ENCODE measurements at places on chromosomes 4 and X.

- DNase-seq, result no peak
Observed at GRCh38 chrX:7149411-7149810, 1.5 kb upstream of the PUDP start.

DNA sequence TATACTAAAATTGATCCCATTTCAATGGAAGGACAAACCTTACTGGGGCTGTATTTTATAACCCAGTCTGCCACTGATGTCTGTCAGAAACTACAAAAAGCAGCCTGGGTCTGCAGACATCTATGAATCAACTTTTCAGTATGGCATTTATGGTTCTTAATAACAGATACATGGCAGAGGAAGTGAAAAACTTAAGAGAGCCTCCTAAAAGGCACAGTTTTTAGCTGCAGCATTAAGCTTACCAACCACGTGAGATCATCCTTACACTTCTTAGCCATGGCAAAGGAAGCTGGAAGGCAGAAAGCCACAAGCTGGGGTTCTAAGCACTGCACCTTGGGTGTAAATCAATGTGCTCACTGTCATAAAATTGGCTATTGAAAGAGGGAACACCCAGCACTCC lies 16.6 kb upstream of the UGT2B17 start:
- DNase-seq, result no peak

GRCh38 chr4:2963966-2964471 lies 648 bp downstream of the GRK4 start:
- no peak for DNase-seq

DNA sequence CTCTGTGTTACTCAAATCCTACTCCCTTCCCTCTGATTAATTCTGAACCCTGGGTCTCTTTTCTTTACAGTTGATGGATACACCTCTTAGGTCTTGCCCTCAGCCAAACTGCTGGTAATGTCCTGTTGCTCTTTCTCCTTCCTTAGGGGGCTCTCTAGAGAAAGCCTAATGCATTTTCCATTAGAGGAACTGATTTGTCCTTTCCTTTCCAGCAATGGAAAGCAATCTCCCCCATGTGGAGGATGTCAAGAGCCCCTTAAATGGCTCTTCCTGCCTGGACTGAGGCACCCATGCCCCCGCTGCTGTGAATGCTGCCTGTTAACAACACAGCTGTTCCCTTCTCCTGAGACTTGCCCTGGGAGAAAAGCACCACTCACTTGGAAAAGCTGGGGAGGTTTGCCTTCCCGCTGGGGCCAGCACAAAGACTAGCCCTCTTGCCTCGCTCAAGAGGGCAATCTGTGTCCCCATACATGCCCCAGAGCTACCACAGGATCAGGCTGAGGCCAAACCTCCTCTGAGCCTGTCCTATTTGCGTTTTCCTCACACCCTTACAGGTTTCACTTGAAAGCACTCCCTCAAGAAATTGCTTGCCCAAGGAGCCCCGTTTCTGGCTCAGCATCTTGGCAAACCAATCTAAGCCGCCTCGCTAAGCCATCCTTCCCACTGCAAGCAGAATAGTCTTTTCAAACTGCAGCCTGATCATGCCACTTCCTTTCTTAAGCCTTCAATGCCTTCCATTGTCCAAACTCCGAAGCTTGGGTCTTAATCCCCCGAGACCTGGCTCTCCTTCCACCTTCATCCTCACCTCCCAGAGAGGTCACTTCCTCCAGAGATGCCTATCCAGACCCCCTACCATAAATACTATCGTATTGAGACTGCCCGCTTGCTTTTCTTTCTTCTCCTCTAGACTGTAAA lies 23.2 kb upstream of the SMIM20 start:
- DNase-seq, result no peak

- no peak for DNase-seq
Observed at GRCh38 chrX:132565273-132565672, 76.4 kb upstream of the MBNL3 start.

DNA sequence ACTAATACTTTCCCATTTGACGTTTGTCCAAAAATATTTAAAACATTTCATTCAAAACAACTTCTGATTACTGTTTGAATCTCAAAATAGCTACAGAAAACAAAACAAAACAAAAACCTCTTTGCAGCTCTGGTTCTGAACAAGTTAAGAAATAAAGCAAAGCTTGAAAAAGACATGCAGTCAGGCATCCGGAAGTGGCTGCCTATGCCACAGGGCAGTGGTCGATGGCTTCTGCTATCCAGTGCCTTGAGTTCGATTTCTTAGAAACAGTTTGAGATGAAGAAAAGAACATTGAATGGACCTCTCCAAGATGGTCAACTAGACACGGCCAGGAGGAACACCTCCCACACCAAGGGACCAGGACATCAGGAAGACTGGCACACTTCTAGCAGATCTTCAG lies 125.3 kb downstream of the SCFD2 start:
- DNase-seq, result no peak

DNA sequence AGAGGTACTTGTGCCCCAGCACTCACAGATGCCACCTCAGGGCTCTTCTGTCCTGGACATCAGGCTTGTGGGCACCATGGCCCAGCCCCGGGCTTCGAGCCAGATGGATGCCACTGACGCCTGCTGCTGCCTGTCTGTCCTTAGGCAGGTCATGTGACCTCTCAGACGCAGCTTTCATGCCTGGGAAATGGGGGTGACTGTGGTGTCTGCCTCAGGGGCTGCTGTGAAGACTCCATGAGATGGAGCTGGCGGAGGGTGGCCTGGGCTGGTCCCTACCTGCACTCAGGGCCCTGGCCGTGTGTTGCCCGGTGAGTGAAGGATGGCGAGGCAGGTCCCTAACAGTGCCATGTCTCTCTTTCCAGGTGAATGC lies 6.5 kb downstream of the CPZ start:
- no peak for DNase-seq

DNA sequence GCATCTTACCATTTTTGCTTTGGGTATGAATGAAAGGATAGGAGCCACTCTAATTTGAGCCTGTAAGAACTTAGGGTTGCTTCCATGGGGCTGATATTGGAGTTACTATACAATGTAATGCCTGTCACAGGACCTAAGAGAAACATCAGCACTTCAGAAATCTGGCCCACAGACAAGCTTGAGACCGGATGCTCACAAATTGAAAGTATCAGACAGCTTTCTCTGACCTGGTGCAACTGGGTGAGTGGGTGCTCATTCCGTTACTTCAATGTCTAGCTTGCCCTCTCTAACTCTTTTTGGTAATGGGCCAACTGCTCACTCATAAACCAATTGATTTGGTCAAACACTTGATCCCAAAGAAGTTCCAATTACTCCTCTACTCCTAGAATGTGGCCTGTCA lies 62.1 kb downstream of the GPC4 start:
- no peak for DNase-seq

- no peak for DNase-seq
Observed at GRCh38 chrX:75131973-75132627, 24.0 kb downstream of the ABCB7 start.

GRCh38 chr4:91958596-91958995 lies 345.2 kb upstream of the GRID2 start:
- no peak for DNase-seq

DNA sequence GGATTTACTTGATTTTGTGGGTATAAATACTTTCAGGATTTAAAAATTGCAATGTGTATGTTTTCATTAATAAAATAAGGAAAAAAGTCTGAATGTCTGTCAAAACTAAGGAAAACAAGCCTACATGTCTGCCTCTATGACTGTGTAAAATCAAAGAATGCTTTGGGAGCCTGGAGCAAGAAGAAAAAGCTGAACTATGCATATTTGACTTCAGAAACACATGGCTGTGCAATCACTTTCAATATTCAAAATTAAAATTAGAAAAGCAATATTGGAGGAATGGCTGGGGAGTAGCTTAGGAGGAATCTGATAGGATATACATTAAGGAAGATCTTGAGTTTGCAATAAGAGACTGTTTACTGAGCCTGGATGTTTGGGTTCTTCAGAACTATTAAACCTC lies 147.1 kb downstream of the ADAM29 start:
- no peak for DNase-seq

DNA sequence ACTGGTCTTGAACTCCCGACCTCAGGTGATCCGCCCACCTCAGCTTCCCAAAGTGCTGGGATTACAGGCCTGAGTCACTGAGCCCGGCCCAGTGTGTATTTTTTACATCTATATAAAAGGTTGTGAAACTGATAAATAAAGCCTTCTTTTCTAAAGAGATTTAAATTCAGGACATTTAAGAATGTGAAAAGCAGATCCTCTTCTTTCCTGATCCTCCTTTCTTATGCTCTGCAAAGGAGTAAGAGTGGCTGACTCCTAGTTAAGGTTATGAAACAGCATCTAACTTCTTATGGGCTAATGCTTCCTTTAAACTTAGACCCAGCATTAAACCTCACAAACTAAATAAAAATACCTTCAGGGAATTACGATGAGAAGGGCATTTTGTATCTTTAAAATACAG lies 197.7 kb upstream of the MAB21L2 start:
- no peak for DNase-seq

DNA sequence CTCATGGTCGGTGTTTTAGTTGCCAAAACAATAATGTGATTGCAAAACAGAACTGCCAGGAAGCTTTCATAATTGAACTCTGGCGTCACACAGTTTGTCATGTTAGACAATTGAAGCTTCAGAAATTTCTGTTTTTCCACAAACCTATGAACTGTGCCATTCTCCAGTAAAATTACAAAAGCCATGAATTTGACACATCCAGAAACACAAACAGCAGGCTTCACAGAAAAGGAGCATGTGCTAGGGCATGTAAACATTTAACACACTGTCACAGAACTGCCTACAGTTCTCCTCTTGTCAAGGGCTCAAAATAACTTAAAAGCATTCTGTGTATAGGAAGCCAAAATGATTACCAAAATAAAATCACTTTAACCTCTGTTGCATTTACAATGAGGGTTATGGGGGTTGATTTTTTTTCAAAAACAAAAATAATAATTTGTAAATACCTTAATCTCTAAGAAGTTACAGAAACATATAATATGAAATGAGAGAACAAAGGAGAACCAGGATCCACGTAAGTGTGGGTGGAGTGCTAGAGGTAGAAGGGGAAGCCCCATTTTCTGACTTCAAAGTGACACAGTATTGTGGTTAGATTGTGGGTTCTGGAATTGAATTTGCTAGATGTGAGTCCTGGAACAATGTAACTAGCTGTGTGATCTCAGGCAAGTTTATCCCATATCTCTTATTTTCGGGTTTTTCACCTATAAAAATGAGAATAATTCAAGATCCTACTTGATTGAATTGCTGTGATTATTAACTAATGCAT lies 295.0 kb downstream of the CENPC start:
- DNase-seq, result no peak

DNA sequence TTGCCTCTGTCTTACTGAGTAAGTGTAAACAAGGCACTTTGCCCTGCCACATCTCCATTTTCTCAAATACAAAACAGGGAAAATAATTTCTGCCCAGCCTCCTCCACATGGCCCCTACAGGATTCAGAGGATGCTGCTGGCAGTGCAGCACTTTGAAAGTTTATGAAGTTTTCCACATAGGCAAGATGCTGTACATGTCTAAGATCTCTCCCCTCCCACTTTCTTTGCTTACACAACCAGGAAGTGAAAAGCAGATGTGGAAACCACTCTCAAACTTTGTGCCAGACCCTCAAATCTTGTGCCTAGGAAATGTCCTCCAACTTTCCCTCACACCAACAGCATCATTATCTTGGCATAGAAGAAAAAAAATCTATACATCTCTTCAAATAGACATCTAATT lies 257.0 kb upstream of the LDB2 start:
- DNase-seq, result no peak

DNA sequence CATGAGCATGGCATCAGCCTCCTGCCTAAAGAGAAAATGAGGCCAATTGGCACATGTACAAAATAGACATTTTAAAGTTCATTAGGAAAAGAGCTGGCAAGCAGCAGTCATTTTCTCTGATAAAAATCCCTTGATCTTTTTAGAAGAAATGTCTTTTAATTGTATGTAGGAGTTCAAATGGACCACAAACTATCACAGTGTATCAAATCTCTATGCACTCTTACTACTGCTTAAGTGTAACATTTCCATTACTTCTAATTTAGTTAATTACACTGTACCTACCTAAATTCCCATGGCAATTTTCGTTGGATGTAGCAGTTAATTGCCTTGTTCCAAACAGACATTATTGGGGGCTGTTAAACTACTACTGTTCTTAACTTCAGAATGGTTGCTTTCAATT lies 233.7 kb upstream of the TECRL start:
- no peak for DNase-seq

GRCh38 chrX:69060631-69061408 lies 104.4 kb downstream of the PJA1 start:
- DNase-seq, result no peak

DNA sequence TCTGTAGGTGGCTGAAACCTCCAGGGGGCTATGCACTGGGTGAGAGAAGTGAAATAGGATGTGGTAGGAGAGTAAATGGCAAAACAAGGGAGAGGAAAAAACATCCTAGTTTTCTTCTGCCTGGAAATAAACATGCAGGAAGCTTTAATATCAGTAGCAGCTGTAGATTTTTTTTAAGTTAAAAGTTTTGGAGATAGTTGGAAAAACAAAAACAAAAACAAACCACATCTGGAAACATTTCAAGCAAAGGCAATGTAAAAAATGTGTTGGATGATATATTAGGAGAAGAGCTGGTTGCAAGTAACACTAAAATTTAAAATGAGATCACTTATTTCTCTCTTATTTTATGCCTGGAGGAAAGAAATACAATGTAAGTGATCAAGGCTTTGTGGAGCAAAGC lies 388.0 kb downstream of the SPRY1 start:
- no peak for DNase-seq

GRCh38 chr4:166308647-166309046 lies 435.6 kb downstream of the TLL1 start:
- DNase-seq, result no peak

DNA sequence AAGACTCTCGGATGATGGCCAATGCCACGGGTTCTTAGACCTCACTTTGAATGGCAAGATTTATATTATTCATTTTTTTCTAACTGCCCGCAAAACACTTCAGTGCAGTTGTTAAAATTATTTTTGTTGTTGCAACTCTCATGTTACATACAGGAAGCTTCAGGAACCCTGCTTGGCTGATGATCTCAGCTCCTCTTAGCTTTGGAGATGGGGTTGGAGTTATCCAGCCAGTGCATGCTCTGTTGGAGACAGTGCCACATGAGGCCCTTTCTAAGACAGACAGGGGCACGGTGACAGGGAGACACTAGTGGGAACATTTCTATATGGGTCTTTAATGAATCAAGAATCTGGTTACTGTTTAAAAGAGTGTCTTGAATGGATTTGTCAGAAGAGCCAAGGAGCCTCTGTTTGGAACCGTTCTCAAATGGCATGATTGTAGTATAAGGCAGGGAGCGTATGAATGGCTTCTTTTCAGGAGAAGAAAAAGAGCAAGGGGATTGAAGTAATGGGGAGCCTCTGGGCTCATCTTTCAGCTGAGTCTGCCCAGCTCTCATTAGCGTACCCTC lies 61.9 kb upstream of the ENPP6 start:
- DNase-seq, result no peak

GRCh38 chr4:87243426-87244053 lies 23.1 kb upstream of the KLHL8 start:
- no peak for DNase-seq

DNA sequence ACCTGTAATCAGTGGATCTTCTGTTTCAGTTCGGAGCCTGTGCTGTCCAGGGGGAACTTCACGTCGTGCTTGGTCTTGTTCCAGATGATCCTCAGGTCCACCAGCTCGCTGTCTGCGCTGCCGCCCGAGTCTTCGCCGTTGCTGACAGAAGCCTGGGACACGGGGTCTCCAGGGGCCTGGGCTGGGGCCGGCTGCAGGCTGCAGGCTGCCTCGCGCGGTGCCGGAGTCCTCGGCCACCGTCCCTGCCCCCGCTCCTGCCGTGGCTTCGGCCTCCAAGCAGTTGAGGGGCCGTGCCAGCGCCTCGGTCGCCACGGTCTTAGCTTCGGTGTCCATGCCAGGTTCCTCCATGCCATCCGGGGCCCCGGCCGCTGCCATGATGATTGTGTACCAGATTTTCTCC lies 37.3 kb upstream of the CCNI start:
- DNase-seq, result no peak

- DNase-seq, result peak; percentile 43
Observed at GRCh38 chr4:4334798-4335520, 44.9 kb downstream of the ZBTB49 start.

Measured in stimulated activated CD4-positive, alpha-beta T cell treated with anti-CD3 and anti-CD28 coated beads, Interleukin-1b, Interleukin-23, amount 100 ng/mL, for 1 hour (primary cell).